ENCODE measurements at places on chromosomes 16 and 17.
A peak's percentile ranks its signal among the peaks of the same experiment; 100 is the strongest.

DNA sequence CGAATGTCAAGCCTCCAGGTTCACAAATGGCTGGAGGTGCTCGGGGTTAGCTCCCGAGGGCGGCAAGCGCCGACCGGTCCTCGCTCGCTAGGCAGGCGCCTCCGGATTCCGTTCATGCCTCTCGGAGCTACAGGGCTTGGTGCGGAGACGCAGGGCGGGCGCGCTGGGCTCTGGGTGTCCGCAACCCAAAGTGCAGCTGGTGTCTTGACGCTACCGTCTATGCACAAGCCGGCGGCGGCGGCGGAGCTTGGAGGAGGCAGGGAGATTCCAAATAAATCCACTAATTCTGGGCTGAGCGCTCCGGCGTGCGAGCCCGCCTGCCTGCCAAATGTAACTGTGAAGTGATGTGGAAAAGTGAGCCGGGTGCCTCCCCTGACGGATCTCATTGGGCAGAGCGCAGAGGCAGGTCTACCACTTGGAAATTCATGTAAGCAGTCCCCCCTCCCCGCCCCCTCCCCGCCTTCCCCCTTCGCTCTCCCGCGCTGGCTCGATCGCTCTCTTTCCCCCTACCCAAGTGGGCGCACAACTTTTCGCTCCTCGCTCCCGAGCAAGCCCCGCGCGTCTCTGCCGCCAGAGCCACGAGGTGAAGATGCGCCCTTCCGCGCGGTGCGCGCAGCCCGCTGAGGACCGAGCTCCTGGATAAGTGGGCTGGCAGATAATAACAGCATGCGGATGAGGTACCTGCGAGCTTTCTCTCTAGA is at the start of gene CDH8:
TSS of gene CDH8 (minus strand) at position 338 of the 701 bp plus-strand sequence. CDS start 15,035 bp downstream, outside the sequence.
- no peak for DNase-seq

- no peak for DNase-seq
Measured at GRCh38 chr17:59124665-59125064, 18.0 kb upstream of the TRIM37 start.

DNA sequence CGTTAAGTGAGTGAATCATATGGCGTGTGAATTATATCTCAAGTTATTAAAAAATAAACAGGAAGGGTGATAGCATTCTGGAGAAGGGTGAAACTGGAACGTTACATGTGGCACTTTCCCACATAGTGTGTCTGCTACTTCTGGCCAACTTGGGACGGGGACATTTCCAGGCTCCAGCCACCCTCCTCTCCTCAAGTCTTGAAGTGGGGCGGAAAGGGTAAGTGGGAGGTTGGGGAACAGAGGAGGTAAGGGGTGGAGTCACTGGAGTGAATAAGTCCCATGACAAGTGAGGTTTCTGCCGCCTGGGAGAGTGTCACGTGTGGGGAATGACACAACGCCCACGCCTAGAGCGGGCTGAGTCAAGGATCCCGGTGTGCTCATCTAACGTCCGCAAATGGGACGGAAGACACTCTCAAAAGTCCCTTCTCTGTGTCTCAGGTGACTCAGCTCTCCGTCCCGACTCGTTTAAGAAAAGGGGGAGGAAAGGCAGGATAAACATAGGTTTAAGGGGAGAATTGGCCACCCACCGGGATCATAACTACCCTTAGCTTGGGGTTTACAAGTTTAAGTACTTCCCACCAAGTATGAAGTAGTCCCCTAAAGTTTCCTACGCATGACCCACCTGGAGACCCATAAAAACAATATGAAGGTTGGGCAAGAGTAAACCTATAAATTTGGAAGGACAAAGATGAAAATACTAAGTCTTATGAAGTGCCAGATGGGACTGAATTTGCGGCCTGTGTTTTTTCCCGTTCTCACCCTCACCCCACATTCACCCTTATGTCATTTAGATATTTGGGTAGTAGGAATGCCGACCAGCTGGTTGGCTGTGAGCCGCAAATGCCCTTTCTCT is 1.2 kb upstream of the SPAG9 start:
- DNase-seq: peak; percentile 76

DNA sequence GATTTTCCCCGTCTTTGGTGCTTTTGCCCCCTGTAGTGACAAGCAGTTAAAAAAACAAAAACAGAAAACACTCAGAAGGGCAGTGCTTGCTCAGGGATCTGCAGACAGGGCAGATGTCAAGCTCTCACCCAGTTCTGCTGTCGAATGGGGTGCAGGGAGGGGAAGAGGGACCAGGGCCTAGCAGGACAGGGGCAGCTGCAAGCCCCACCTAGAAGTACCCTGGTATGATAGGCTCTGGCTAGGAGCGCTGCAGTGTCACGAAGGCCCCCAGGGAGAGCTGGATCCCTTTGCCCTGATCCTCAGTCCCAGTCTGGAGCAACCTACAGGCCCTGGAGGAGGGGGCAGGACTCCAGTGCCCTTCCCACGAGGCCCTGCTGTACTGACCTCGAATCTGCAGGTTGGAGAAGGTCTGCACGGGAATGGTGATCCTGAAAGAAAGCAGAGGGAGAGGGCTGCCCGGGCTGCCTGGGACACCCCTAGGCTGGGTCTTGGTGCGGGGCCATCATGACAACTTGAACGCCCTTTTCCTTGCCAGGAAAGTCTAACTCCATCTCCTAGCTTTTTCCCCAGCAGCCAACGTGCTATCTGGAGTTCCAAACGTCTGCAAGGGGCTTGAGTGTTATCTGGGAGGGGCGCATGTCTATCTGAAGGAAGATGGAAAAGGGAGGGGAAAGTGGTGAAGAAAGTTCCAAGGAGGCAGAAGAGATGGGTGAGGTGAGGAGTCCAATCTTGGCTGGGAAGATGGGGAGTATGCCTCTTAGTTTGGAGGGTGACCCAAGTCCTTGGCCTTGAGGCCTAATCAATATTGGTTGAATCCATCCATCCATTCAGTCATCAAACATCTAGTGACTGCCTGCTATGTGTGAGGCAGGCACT is 4.8 kb downstream of the GFAP start:
- no peak for DNase-seq

- no peak for DNase-seq
Measured at GRCh38 chr17:7590743-7591142, 849 bp upstream of the SOX15 start.

GRCh38 chr17:36131421-36131820 is 27.8 kb downstream of the CCL4 start:
- no peak for DNase-seq

GRCh38 chr16:64711026-64711425 is 410.8 kb downstream of the CDH11 start:
- DNase-seq: no peak

DNA sequence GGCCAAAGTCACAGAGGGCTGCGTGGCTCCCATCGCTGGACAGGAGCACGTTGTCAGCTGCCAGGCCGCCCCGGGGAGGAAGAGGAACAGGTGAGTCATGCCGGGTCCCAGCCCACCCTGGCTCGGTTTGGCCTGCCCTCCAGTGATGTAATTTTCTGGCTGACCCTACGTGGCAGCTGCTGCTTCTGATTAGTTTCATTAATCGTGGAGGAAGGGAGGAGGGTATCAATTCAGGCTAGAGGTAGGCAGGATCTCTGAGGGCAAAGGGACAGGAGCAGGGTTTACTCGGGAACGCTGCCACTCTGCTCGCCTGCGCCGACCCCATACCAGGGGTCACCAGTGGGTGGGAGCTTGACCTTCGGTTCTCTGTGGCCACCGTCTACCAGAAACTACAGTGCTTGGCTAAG is 11.7 kb upstream of the SPATA32 start:
- no peak for DNase-seq

- no peak for DNase-seq
Measured at GRCh38 chr16:89717688-89718505, 2.8 kb downstream of the VPS9D1 start.

DNA sequence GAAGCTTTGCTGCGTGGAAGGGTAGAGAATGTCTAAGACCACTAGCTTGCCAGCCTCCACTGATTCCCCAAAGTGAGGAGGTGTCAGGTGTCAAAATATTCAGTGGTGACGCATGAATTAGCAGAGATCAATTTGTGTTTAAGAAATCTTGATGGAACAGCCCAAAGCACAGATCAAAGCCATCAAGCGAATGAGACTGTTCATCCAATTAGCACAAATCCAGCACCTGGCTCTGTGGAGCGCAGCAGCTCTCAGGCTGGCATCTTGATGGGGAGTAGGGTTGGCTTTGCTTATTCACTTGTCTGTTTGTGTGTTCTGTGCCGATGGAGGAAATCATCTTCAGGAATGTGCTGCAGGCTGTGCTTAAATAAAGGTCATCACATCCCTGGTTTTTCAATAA is 456.8 kb upstream of the CCL2 start:
- DNase-seq: no peak

DNA sequence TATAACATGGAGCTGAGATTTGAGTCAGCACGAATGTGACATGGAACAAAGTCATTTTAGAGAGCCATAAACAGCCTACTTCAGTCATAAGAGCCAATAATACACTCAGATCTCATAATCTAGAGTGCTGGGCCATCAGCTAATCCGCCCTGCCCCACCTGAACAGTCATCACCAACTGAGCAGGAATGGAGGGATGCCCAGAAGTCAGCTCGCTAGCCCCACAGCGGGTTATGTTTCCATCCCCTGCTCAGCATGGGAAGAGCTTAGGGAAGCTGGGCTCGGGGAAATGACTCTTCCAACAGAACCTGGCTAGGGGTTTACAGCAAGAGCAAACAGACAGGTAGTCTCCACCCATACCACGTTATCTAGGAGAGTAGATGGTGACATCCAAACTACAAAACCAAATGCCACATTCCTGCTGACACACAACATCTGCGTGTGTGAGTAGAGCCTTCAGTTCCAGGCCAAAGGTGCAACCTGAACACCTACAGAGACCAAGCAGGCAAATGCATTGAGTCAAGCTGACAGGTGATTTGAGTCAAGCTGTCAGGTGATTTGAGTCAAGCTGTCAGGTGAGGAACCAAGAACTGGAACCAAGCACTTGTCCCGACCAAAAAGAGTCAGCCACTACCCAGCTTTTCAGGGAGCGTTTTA is 2.0 kb downstream of the TMEM11 start:
- DNase-seq: no peak

GRCh38 chr17:49513641-49514040 is 18.5 kb downstream of the NGFR start:
- DNase-seq: no peak

DNA sequence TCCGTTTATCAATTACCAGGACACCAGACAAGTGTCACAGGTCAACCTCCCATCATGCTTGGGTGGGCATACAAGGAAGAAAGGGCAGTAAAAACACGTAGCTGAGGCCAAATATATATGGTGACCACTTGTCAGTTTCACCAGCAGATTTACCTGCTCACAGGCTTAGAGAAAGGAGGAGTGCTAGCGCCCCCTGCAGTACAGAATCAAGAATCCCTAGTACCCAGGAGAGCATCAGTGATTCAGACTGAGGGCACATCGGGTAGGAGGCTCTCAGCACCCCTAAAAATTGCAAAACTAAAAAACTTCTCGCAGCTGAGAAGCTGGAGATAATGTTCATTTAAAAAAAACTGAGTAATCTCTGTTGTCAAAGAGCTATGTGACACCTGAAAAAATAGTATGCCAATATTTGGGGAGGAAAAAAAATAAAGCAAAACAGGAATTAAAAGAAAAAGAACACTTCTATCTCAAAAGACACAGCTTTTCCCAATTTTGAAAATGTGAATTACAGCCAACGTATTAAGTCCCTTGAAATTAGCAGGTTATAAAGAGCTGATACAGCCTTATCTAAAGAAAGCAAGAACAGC is 21.2 kb upstream of the MON1B start:
- DNase-seq: peak; percentile 30

DNA sequence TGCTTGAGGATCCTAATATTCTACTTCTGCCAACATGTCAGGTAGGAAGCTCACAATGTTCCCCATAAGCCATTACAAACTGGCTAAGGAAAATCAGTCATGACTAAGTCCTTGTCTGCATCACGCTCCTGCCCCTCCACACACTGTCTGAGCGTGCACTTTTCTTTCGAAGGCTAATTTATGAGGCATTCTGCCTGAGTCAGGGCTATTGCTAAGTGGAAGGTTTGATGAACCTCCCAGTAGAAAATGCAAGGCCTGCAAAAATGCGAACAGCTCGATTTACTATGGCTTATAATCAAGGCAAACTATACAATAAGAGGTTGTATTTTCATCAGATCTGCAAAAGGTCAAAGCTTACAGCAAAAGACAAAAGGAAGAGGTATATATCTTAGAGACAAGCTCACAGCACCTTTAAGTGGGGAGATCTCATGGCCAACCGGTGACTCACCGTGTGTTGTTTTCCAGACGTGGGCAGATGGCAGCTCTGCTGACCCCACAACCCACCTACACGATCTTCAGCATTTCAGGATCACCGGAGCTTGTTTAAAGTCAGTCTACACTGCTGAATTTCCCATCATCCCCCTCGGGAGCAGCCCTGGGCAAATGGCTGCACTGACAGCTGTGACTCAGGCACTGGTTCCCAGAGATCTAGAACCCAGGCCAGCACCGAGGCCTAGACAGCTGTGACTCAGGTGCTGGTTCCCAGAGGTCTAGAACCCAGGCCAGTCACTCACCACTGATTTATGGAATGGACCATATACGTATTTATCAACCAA is 26.1 kb downstream of the MEAK7 start:
- no peak for DNase-seq

- no peak for DNase-seq
Measured at GRCh38 chr17:37024181-37024637, 75.5 kb downstream of the AATF start.

Measured in CD4-positive, alpha-beta T cell treated with Interleukin-21 for 1 hour (primary cell).